GM18507 (cell line): ENCODE measurements at places on chromosomes 6 and 20.

DNA sequence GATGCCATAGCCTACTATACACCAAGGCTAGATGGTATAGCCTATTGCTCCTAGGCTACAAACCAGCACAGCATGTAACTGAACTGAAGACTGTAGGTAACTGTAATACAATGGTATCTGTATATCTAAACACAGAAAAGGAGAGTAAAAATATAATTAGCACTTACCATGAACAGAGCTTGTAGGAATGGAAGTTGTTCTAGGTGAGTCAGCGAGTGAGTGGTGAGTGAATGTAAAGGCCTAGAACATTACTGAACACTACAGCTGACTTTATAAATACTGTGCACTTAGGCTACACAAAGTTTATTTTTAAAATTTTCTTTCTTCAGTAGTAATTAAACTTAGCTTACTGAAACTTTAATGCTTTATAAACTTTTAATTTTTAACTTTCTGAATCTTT, 129.5 kb downstream of the BTBD9 start:
- DNase-seq = no peak

DNA sequence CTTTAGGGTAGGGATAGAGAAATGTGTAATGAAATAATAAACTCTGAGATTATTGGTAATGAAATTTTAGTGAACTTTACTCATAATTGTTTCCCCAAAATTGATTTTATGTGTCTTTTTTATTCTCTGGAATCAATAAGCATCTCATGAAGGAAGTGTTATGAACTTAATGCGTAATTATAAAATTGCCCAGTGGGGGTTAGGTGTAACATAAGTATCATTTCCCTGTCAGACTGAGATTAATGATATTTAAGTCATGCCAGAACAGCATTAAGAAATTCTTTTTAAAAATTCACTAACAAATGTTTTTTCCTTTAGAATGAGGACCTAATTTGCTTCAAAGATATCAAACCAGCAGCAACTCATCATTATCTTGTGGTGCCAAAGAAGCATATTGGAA, 10.0 kb downstream of the HINT3 start:
- no peak for DNase-seq

DNA sequence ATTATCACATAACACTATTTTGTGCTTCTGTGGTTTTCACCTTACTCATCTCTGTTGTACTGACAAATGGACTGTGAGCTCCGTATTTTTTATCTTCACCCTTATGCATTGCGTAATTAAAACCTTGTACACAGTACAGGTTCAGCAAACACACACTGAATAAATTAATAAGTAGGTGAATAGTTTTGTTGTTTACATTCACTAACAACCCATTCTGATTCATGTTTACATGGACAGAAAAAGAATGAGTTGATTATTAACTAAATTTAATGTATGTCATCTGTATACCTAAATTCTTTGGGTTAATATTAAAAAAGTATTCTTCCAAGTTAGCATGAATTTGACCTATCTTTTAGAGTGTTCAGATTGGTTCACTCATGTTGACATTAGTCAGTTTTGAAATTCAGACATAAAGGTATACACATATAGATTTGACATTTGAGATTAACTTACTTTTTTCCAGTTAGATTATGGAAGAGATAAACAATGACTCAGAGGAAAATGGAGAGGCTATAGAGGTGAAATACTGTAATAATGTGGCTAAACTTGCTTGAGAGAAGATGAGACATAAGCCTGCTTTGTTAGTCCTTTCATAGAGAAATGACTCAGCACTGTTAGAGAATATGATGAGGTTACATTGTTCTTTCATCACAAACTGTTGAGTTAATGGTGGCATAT, 541.7 kb upstream of the FLRT3 start:
- no peak for DNase-seq

DNA sequence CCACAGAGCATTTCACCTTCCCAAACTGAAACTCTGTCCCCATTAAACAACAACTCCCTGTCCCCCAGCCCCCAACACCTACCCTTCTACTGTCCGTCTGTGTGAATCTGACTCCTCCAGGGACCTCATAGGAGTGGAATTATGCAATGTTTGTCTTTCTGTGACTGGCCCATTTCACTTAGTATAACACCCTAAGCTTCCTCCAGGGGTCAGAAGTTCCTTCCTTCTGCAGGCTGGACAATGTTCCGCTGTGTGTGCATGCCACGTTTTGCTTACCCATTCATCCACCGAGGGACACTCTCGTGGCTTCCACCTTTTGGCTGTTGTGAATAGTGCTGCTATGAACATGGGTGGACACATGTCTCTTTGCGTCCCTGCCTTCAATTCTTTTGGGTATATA, 37.6 kb upstream of the MPC1 start:
- DNase-seq = no peak

DNA sequence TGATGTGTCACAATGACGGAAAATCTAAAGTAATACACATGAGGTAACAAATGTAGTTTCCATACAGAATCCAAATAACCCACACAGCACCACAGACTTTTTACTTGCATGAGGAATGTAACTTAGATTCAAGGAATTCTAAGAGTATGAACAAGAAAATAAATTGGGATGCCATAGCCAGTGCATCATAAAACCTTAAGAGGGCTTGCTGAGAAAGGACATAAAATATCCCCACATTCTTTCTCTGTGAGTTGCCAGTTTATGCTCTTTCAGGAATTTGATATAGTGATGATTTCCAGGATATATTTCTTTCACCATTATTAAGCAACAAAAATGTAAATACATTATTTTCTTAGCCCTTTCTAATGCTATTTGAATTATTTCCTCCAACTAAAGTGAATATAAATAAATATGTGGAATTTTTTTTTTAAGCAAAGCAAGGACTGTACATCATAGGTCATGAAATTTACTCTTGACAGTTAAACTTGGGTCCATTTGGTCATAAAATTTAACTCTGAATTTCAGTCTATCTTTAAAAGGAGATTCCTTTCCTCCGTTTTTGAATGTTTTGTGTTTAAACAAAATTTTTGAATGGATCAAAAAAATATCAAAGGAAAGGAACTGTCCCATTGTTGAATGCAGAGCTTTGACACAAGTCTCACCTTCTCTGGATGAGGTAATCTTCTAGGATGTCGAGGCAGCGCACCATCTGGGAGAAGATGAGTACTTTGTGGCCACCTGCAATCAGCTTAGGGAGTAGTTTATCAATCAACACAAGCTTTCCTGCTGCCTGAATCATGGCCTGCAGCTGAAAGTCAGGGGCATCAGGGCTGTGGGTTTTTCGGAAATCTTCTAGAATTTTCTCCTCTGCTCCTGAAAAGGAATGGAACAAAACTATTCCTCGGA, 116.3 kb upstream of the EMILIN3 start:
- no peak for DNase-seq

DNA sequence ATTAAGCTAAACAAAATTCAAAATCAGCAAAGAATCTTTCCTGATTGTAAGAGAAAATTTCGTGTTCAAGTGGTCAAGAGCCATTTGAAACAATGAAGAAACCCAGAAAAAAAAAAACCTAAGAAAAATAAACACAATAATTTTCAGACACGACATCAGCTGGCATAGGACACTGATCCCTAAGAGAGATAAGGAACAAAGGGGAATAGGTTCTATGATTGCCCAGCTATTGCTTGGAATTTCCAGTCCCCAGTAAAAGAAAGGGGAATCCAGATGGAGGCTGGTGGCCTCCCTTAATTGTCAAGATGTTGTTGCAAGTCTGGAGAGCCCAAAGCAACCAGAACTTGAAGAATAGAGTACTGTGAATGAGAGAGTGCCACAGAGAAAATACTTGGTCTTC, 48.5 kb downstream of the COL12A1 start:
- no peak for DNase-seq

- DNase-seq = no peak
Observed at GRCh38 chr6:66599541-66599940, 892.5 kb upstream of the EYS start.

GRCh38 chr6:154993710-154994109, 1.4 kb upstream of the TIAM2 start:
- DNase-seq = no peak

- DNase-seq = no peak
Observed at GRCh38 chr6:96899019-96899418, 1.3 kb upstream of the NDUFAF4 start.

GRCh38 chr6:150685860-150686259, 86.2 kb downstream of the PLEKHG1 start:
- DNase-seq = no peak
